ENCODE measurements at places on chromosomes 1 and 21.

DNA sequence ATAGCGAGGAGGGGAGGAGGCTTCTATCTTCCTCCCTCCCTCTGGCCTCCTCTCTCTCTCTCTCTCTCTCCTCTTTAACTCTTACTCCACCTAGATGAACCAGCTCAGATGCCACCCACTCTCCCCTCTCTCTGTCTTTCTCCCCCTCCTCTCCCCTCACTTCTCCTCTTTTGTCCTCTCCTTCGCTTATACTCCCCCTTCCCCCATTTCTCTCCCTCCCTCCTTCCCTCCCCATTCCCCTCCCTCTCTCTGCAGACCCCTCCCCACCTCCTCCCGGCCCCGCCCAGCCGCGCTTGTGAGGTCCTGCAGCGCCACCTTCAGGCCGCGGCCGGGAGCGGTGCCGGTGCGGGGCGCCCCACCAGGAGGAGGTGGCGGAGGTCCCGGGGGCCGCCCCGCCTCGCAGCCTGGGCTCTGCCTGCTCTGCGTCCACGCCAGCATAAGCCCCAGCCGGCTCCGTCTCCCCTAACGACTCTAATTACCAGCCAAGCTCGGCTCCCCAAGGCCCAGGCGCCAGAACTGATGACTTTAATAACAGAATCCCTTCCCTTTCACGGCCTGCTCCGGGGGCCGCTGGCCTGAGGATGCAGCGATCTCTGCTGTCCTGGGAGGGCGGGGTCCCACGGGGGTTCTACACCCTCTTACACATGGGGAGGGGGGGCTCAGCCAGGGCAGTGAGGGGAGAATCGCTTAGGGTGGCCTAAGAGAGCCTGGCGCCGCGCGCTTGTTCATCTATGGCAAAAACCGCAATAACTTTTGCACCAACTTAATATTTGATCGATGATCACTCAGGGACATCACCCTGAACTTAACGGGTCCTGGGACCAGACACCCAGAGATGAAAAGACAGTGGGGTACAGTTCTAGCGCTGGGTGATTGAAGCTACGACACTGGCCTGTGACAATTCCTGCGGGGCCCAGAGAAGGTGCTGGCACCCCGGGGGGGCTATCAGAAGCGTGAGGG is 637.3 kb downstream of the MATN1 start:
- no peak for DNase-seq

GRCh38 chr1:53142226-53142853 is at the start of gene SLC1A7:
SLC1A7 (minus strand) TSS chr1:53142638; CDS start chr1:53142449, 189 bp downstream.
- DNase-seq: no peak

DNA sequence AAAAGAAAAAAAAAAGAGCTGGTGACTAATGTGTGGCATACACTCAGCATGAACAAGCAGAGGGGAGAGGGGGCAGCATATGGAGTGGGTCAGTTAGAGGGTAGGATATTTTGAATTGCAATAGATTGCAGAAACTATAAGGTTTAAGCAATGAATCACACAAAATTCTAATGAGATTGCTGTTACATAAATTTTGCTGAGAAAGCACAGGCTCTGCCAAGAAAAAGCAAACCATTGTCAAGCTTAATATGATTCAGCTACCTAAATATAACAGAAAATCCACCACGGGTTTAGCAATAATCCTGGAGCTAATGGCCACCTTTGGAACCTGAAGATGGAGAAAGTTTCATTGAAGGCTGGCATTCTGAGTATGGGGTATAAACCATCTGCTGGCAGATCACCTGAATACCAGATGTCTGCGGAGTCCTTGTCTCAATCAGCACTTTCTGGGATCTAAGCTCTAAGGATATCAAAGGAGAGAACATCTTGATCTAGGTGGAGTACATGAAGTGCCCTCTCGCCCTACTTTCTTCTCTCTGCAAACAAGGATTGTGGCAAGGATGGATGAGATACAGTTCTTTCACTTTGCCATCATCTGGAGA is 30.3 kb upstream of the ANGPTL7 start:
- DNase-seq: no peak

DNA sequence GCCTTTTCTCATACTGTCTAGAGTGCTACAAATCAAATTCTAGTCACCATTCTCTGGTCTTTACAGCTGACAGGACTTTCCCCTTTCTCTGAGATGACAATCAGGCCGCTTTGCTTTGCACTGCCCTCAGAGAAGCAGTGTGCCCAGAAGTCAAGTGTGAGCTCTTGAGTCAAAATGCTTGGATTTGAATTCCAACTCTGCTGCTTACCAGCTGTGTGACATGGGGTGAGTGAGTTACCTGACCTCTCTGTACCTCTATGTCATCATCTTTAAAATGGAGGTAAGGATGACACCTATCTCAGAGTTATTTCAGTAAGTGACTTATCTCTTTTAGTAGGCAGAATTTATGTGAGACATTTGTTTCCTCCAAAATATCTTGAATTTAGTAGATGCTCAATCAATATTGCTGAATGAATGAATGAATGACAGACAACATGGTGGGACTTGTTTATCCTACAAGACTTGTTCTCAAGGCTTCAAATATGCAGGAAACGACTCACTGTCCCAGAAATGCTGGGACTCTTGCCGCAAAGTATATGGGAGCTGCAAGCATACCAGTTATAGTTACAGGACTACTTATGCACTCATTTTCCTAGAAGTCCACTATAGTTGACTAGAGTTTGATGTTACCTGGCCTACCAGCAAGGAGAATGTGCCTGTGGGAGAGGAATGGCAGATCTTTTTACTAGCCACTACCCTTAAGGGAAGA is 38.1 kb upstream of the A3GALT2 start:
- no peak for DNase-seq

- no peak for DNase-seq
Measured at GRCh38 chr1:153293851-153294250, 18.9 kb downstream of the PGLYRP3 start.

DNA sequence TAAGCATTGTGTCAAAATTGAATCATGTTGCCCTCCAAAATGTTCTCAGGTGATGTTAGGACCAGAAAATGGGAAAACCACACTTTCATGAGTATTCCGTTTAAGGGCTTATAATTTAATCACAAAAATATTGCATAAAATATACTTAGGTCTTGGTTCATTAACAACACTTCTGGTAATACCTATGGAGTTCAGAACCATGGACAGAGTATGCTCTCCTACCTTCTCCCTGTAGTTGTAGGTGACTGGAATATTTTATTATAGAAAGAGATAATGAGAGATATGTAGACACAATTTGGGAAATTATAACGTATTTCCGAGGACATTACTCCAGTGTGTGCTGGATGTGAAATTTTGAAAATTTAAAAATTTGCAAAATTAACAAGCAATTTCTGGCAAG is 232.5 kb downstream of the NCAM2 start:
- no peak for DNase-seq

DNA sequence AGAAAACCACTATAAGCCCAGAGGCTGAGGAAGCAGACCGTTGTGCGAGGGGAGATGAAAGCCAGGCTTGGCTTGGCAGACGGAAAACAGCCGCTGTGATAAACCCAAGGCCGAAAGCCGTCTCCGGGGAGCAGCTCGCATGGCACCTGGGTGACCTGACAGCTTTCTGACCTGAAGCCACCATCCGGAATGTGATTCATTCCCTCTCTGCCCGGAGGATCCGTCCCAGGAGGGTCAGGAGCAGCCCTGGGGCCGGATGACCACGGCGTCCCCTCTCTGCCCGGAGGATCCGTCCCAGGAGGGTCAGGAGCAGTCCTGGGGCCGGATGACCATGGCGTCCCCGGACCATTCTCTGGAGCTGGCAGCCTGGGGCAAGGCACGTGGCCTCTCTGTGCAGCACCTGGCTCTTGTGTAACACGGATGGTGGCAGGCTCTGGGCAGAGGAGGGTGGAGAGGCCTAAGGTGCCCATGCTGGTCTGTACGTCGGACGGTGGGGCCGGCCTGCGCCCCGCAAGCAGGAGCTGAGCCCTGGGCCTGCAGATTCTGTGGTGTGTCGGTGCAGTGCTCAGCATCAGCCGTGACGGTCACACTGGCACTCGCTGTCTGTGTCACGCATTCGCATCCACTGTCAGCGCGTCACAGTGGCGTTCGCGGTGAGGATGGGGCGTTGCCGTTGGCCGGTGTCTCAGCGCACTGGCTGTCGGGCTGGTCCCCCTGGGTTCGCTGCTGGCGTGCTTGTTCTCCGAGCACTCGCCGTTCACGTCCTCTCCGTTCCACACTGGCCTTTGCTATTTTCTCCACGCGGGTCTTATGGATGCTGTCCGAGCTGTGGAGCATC is 50.3 kb downstream of the SLX9 start:
- no peak for DNase-seq

DNA sequence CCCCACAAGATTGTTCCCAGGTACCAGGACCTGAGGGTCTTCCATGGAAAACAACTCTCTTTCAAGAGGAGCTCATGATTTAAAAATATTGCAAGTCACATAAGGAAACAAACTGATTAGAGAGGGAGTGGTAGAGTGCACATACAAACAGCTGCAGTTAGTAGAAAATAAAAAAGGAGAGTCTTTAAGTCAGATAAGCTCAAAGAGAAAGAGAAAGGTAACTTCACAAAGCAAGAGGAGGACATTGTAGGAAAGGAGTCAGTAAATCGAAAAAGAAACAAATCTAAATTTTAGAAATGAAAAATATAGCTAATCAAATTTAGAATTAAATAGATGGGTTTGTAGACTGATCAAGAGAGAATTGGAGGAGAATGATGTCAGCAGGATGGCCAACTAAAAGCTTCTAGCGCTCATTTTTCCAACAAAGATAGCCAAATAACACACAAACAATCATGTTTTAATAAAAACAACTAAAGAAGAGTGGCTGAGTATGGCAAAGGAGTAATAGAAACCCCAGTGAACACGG is 86.1 kb upstream of the CD53 start:
- no peak for DNase-seq

- DNase-seq: no peak
Measured at GRCh38 chr1:224767676-224768075, 151.6 kb downstream of the CNIH3 start.

DNA sequence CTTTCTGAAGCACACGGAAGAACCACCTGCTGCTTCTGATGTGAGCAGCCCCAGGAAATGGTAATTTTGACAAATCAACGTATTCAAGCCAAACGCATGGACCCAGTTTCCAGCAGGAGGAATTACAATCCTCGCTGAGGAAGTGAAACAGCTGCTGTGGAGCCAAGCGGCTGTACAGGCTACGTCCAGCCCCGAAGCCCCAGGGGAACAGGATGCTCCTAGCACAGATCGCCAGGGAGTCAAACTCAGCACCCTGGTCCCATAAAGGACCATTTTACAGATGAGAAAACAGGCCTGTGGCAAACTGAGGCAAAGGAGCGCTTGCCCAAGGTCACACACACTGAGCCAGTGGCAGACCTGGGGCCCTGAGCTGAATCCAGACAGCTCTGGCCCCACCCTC is 108.0 kb downstream of the PTPRU start:
- no peak for DNase-seq

DNA sequence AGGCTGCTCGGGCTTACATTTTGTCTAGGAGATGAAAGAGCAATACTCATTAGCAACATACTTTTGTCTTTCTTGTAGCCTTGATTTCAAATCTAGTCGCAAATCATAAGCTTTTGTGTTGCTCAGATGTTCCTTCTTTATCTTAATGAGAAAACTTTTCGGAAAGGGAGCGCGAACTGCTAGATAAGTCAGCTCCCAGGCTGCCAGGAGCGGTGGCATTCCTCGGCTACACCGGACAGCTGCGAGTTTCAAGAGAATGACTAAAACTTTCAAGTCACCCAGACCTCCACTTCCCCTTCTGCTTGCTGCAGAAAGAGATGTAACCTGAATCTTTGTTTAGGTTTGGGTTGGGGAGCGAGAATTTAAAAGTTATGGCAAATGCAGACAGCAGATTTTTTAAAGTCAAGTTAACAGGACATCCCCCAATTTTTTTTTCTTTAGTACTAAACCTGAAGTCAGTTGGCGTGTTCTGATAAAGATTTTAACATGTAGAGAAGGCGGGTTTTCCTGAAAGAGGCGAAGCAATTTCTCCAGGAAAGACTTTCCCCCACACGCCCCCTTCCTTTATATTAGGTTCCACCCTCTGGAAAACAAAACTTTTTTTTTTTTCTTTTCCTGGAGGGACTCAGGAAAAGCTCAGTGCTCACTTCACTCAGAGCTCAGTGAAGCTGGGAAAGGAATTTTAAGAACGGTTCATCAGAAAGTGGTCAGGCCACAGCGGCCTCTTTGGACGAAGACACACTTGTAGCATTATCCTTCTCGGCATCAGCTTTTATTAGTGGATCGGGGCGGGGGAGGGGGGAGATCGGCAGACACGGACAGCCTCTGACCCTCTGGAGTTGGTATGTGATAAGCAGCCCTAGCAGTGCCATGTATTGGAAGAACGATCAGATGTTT is at the start of gene LHX8:
Gene LHX8 (plus strand): TSS at position 639 of the 897 bp plus-strand sequence. CDS start 2,227 bp downstream, outside the sequence.
- no peak for DNase-seq

DNA sequence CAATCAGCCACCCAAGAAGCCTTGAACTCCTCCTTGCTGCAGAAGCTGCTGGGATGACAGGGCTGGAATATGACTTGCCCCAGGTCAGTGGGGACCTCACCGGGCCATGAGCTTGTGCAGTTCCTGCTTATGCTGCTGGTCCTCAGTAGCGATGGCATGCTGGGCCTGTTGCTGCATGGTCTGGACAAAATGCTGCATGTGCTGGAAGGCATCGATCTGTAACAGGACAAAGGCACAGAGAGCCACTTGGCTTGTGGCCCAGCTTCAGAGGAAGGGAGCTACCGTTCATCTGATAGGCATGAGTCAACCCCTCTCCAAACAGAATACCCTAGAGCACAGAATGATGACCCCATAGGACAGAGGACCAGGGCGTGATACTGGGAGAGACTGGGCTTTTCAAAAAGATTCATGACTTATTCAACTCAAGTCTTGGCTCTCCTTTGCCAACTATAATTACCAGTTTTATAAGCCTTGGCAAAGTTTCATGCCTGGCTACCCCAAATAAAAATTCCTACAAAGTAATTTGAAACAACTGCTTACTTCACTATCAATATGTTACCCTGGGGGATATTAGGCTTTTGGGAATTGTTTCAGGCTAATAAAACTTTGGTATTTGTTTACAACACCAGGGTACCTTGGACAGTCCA is 34.7 kb upstream of the EXOSC10 start:
- no peak for DNase-seq

DNA sequence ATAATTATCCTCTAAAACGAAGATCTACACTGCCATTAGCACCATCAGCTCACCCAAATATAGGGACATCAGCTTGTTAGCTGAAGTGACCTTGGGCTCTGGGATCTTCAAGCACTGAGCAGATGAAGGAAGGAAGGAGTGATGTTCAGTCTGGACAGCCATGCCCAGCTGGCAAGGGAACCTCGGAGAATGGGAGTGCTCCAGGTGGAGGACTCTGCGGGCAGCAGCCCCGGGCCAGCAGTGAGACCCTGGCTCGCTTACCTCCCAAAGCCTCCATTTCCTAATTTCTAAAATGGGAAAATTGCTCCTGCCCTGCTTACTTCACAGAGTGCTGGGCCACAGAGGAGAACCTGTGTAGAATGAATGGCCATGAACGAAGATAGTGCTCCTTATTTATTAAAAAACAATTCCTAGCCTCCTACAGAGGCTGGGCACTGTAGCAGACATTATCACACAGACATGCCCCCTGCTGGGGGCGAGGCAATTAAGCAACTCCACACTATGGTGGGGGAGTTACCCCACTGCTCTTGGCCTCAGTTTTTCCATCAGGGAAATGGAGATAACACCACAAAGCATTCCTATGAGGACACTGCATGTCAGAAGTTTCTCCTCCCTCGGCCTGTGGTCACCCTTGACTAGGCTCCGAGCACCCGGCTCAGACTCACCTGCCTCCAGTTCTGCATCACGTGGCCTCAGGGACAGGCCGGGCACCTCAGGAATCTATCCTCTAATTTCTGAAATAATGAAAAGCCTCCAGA is 117.6 kb downstream of the KCNN3 start:
- no peak for DNase-seq

- DNase-seq: no peak
Measured at GRCh38 chr1:230913496-230913895, 45.2 kb upstream of the C1orf198 start.

GRCh38 chr21:16424331-16424751 is 694.6 kb downstream of the USP25 start:
- DNase-seq: no peak
